ENCODE measurements at places on chromosomes 5 and 9.

DNA sequence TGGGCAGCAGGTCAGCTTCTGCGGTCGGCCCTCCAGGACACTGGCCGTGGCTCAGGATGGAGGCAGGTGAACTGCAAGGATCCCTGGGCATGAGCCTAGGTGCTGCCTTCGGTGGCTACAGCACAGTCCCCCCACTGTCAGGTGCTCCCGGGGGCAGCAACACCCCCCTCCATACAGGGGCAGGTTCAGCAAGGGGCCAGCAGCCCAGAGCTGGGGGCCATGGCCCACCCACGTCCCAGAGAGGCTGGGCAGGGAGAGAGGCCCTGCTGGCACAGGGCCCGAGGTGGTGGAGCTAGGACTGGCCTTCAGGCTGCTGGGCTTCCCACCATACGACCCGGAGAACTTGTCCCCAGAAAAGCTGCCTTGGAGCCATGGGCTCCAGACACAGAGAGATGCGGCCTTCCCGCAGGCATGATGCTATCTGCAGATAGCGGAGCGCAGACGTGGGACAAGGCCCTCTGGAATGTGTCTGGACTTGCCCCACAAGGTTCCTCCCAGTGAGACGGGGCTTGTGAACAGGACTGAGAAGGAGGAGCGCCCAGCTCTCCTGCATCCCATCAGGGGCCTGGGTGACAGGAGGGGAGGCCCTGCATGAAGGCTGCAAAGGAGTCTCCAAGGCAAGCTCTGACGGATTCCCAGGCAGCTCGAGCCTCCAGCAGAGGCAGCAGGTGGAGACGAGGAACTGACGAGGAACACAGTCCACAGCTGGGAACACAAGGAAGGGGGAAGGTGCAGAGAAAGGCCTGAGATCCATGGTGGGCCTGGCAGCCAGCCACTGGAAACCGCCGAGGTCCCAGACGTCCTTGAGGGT is 111.1 kb downstream of the VAV2 start:
- no peak for DNase-seq

- no peak for DNase-seq
Observed at GRCh38 chr5:158534203-158534602, 565.5 kb downstream of the EBF1 start.

- DNase-seq: no peak
Observed at GRCh38 chr5:15680455-15680854, 180.5 kb downstream of the FBXL7 start.

GRCh38 chr9:94915476-94916450 is 189.3 kb downstream of the AOPEP start:
- DNase-seq: no peak

- no peak for DNase-seq
Observed at GRCh38 chr5:153779836-153780235, 258.9 kb downstream of the FAM114A2 start.

DNA sequence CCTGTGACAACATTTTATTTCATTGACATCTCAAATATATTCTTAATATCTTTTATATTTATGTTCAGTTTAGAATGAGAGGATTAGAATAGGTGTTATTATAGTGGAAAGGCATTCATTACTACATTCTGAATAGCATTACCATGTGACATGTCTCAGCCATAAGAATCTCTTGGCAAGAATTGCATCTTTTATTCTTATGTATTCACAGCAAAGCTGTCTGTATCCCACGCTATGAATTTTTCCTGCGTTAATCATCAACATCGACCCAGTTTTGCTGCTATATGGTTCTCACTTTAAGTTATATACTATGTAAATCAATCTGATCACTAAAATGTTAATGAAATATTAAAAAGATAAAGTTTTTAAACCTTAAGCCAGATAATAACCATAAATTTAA is 248.6 kb downstream of the TMEM232 start:
- no peak for DNase-seq

DNA sequence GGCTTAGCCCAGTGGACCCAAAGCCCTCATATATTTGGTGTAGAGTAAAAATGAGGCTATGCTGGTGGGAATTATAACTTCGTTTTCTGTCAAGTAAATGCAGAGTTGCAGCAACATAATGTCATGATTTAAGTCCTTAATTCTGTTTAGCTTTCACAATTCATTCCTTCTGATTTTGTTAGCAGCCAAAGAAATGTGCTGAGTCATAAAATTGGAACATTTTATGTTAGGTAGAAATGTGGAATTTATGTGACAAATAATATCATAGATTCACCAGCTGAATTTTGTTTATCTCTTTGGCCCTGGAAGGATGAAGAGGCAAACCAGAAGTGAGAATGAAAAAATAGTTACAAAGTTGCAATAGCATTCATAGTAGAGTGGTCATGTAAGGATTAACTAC is 247.0 kb downstream of the TRPM3 start:
- DNase-seq: no peak

DNA sequence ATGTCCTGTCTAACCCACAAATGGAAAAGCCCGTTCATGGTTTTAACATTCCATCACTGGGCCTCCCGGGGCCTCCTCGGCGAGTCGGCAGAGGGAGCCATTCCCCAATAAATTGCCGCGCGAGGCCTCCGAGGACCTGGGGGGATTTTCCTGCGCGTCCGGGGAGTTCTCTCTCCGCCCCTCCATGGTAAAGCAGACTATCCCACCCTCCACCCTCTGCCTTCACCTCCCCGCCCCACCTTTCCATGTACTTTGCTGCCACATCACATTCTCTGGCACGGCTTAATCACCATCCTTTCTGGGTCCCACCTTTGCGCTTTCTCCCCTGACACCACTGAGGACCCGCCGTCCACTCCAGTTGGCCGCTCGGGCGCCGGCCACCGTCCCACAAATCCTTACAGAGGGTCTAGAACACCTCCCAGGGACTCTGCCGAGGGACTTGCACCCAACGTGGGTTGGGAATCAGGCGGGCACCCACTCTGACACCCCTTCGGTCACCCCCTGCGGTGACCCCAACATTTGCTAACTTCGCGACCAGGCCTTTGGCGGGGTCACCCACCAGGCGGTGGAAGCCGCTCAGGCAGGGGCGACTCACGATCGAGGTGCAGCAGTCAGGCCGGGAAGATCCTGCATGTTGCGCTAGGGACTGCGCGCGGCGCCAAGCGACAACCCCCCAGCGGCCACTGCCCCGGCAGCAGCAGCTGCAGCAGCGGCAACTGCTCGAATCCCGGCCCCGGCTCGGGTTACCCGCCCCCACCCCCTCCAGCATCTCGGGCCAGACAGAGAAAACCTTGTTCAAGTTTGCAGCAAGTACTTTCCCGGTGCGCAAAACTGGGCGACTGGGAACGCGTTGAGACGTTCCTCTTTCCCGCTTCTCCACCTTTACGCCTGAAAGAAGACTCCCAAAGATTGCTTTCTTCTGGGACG is at the start of gene MEGF10:
MEGF10 (plus strand) TSS at position 778 of the 927 bp plus-strand sequence. CDS start 40,513 bp downstream, outside the sequence.
- peak; percentile 41 for DNase-seq

DNA sequence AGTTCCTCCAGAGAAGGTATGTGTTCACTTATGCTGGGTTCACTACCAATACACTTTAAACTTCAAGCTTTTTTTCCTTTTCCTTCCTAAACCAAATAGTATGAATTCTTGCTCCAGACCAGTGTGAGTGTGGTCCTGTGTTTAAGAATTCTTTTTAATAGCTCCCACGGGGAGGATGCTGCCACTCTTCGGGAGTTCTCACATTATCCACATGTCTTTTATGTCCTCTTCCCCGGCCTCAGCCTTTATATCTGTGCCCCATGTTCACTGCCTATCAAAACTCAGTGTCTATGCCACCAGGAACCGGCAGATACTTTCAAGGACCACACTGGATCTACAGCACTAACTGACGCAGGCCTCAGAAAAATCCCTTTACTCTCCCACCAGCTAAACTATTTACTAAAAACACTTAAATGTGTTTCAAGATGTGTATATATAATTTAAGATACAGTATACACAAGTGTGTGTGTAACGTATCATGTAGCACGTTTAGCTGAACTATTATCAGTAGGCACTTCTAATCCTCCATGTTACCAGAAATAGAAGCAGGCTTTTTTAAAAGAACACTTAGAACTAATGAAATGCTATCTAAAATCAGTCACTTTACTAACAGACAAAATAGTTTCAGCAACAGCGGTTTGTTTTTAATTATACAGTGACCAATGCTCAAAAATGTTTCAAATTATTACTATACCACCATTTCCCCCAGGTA is 88.0 kb downstream of the PLPP1 start:
- DNase-seq: no peak

DNA sequence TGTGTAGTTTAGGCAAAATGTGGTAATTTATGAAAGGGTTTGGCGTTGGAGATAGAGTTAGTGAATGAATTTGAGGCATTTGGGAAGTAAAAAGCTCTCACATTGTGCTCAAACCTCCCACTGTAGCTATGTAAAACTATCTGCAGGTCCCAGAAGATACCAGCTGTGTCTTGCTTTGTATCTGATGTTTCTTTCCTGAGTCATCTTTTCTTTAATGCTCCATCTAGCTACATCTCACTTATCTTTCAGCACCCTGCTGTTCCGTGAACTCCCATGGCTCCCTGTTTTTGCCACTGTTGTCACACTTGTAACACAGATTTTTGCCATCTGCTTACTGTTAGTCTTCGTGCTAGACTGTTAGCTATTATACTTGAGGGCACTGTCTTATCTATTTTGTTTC is 253.1 kb downstream of the NPR3 start:
- DNase-seq: no peak

DNA sequence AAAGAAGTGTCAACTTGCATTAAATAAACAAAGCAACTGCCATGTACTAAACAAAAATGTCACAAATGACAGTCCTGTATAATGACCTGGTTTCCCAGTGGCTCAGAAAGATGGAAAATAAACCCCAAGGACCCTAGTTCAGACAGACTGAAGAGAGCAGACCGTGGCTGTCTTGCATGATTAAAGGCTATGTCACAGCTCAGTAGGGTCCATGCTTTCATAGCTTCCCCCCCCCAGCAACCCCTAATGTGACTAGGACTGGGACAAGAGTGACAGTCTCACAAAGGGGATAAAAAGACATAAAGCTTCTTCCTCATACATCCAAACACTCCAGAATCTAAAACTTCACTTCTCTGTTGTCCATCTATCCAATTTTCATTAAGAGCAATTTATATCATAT is 113.6 kb downstream of the NR6A1 start:
- no peak for DNase-seq

DNA sequence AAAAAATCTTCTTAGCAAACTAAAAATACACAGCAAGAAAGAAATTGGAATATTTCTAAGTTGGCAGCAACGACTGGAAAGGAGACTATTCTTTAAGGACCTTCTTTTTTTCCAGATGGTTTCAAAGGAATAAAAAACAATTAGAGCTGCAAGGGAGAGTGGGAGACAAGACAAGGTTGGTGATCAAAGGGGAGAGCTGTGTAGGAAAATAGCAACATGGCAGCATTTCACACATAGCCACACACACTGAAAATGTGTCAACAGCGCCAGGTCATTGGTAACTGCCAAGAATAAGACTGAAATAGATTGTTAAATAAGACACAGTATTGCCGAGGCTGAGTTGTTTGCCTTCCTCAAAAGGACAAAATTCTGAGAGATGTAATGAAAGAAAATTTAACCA is 88.1 kb upstream of the TLE1 start:
- DNase-seq: no peak

GRCh38 chr5:132943362-132944022 is 19.9 kb downstream of the AFF4 start:
- DNase-seq: no peak

- no peak for DNase-seq
Observed at GRCh38 chr9:81590688-81591087, 98.7 kb downstream of the TLE1 start.

GRCh38 chr5:5494489-5495402 is 72.3 kb downstream of the ICE1 start:
- no peak for DNase-seq

- DNase-seq: no peak
Observed at GRCh38 chr9:17795744-17796143, 216.9 kb downstream of the SH3GL2 start.

DNA sequence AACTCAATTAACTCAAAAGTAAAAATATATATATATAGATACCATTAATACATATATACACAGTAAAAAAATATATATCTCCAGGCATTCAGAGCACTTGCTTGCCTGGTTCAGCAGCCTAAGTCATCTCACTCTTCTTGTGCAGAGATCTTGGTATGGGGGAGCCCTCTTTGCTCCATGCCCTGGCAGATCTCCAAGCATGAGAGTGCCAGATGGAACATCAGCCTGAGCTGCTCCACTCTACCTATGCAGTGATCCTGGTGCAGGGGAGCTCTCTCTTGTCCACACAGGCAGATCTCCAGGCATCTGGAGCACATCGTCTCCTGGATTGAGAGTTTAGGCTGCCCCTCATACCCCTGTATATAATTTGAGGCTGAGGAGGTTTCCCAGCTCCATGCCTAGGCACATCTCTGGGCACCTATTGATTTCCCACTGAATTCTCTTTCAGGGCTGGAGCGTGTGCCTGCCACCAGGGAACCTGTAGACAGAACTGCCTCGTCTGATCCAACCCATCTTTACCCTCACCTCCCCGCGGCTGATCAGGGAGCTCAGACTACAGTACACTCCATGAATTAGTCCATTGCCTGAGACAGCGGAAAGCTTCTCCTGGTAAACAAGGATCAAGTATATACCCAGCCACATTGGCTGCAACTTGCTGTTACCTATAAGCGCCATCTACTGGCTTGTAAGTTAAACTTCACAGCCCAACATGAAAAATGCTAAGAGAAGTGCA is 342.4 kb upstream of the GRIA1 start:
- peak; percentile 51 for DNase-seq

DNA sequence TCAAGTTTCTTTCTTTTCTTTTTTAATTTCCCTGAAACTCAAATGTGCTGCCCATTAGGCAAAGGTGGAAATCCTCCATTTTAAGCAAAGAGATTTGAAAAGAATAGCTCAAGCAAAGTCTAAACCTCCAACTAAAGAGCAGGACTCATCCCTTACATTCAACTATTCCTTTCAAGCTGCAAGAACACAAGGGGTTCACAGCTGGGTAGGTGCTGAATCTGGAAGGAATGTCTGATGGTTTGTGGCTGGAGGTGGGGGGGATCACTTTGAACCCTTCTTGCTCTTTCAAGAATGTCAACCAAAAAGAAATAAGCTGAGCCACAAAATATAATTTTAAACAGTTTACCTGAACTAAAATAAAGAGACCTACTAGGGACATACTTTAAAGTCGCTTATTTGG is 375.7 kb upstream of the CDH10 start:
- no peak for DNase-seq

DNA sequence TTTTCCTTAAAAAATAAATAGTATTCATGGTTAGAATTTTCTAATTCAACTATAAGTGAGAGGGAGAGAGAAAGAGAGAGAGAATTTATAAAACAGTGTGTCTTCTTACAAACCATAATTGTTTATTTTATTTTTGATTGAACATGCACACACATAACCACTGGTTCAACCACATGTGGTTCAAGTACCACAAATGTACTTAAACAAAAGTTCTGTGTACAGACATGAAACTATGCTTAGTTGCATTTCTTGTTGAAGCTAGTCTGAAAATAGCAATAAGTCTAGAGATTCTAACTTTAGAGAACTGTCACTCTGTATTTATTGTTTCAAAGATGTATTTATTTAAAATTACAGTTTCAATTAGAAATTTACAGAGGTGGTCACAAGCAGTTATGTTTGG is 130.6 kb upstream of the PDE4D start:
- no peak for DNase-seq

GRCh38 chr9:15213249-15213648 is 93.8 kb downstream of the TTC39B start:
- no peak for DNase-seq

- DNase-seq: peak; percentile 46
Observed at GRCh38 chr5:168608386-168608785, 29.2 kb upstream of the PANK3 start.
